ENCODE measurements at places on chromosomes 12 and 14.

- DNase-seq: no peak
Measured at GRCh38 chr14:72850360-72850759, 43.5 kb downstream of the DPF3 start.

DNA sequence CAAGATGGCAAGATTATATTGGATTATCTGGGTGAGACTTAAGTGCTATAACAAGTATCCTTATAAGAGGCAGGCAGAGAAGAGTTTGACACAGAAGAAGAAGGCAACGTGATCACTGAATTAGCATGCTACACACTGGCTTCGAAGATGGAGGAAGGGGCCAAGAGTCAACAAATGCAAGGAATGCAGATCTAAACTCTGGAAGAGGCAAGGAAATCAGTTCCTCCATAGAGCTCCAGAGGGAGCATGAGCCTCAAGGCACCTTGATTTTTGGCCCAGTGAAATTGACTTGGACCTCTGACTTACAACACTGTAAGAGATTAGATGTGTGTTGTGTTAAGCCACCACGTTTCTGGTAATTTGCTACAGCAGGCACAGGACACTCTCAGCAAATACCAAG, 536.4 kb upstream of the SEL1L start:
- DNase-seq: no peak

GRCh38 chr12:52543985-52544883, 8.7 kb downstream of the KRT71 start:
- no peak for DNase-seq

GRCh38 chr12:22792138-22792537, 167.2 kb downstream of the ETNK1 start:
- DNase-seq: no peak

DNA sequence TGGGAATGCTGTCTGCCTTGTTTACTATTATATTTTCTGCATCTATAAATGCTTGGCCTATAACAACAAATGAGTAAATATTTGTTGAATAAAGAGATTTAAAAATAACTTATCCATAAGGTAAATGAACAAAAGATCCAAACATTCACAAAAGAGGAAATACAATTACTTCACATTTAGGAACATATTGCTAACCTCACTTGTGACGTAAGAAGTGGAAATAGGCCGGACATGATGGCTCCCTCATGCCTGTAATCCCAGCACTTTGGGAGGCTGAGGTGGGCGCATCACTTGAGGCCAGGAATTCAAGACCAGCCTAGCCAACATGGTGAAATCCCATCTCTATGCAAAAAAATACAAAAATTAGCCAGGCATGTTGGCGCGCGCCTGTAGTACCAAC, 25.7 kb upstream of the CKAP4 start:
- DNase-seq: no peak

- DNase-seq: no peak
Measured at GRCh38 chr12:130456375-130457199, 118.9 kb downstream of the PIWIL1 start.

Data from activated T-helper 1 cell treated with anti-CD3 and anti-CD28 coated beads, Interleukin-2, amount 50 U/mL, for 16 hours (primary cell).